ENCODE measurements at places on chromosomes 4 and X. TPM values are rescaled to one million over a fixed set of nuclear protein-coding genes. Genes with fewer than 3 reads are reported as not detected.
A peak's percentile ranks its signal among the peaks of the same experiment; 100 is the strongest.

GRCh38 chr4:22635692-22636091 lies 57.0 kb upstream of the GBA3 start:
- peak; percentile 41 for DNase-seq

DNA sequence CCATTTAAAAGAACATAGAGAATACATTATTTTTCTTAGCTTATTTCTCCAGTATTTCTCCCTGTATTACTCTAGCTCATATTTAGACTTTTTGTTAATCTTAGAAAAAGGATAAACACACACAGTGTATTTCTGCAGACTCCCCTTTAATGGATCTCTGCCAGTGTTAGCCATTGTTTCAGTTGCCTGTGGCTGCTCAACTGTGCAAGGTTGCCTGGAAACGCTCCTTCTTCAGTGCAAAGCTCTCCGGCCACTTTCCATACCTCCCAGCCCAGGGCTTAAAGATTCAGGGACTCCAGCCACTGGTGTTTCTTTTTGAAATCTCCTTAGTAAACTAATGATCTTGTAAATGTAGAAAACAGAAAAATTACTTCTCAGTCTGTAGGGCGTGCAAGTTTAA lies 104.9 kb downstream of the SLIT2 start:
- no peak for DNase-seq

DNA sequence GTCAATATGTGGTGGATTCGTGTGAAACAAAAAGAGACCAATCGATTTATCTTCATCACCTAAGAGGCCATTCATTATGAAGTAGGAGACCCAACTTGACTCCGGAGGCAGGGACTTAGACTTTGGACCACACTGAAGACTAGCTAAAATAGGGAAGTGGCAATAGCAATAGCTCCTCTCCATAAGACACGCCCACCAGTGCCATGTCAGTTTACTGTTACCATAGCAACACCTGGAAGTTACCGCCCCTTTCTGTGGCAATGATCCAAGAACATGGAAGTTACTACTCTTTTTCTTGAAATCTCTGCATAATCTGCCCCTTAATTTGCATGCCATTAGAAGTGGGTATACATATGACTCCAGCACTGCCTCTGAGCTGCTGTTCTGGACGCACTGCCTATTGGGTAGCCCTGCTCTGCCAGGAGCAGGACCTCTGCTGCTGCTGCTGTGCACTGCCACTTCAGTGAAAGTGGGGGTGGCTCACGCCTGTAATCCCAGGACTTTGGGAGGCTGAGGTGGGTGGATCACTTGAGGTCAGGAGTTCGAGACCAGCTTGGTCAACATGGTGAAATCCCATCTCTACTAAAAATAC lies 163.2 kb downstream of the PRKX start:
- no peak for DNase-seq

DNA sequence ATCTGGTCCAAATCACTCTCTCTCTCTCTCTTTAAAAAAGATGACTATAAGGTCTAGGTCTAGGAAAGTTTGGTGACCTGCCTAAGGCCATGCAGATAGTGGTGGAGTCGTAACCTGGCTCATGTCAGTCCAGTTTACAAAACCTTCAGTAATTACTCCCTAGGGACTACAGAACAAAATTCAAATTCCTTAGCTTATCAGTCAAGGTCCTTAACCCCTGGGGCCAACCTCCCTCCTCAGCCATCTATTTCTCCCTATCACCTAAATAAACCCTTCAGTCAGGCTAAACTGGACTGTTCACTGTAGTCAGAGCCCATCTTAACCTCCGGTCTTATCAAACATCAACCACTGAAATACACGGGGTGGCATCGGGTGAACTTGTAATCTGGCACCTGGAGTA lies 68.9 kb downstream of the MAP3K15 start:
- no peak for DNase-seq

DNA sequence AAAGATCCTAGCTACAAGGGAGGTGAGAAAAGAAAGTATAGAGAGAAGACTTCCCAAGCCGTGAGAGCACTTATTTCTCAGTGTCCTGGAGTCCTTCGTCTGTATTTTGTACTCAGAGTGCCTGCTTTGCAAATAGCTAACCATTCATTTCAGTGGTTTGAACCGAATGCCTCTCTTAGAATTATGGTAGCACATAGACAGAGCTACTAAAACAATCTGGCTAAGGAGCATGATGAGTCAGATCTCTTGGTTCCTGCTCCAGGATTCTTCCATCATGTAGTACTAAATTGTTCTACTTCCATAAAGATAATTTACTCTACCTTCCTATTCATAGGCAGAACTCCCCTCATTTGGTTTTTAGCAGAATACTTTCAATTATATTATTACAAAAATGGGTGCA lies 946.6 kb downstream of the STIM2 start:
- DNase-seq = no peak

- DNase-seq = no peak
Observed at GRCh38 chr4:99185581-99185980, 33.5 kb downstream of the ADH6 start.

The DIPK2B gene
- not detected for total RNA-seq

All from H9 (cell line).